Mucosa of descending colon (tissue), 3 donors: ENCODE measurements at places on chromosomes 2 and 18.

GRCh38 chr2:161063946-161064306 is 96.3 kb upstream of the TANK start:
- no peak for DNase-seq

GRCh38 chr18:77397056-77397455 is 147.4 kb downstream of the GALR1 start:
- no peak for DNase-seq

- no peak for DNase-seq
These were observed 9.8 kb downstream of the ARID5A start for GRCh38 chr2:96546321-96546720.

GRCh38 chr2:226423498-226423960 is 376.1 kb downstream of the IRS1 start:
- DNase-seq: peak; percentile 40

DNA sequence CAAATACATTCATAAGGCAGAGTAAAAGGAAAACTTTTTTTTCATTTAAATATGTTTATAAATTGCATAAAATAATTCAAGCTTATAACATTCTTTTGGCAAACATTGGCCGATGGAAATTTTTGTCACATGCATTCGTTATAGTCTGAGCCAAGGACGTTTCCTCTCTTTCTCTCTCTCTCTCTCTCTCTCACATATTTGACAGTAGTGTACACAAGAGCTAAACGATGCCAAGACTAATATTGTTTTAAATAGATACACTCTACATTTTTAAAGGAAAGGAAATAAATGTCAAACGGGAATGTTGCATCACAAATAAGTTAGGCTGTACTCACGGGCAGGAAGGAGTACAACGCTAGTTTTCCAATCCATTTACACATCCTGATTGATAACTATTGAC is 251.1 kb upstream of the SMIM21 start:
- no peak for DNase-seq

DNA sequence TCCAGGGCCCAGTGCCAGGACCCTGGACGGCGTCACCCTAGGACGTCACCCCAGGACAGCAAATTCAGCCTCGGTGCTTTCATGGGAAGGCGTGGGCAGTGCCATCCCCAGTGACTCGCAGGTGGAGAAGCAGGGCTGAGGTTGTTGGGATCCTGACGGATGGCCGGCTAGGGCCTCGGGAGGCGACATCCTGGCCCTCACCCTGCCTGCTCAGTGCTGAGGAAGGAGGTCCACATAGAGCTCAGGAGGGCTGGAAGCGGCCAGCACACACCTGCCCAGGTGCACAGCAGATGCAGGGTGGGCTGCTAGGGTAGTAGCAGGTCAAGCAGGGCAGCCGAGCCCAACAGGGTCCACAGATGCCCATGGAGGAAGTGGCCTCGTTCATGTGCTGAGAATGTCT is 482.0 kb upstream of the SALL3 start:
- DNase-seq: no peak

- peak; percentile 94 for DNase-seq
These were observed at the start of gene ATAD2B for GRCh38 chr2:23926750-23927571. TSS of gene ATAD2B (minus strand) at chr2:23927123. CDS start at chr2:23926770, 353 bp downstream.

GRCh38 chr2:149236410-149236809 is 94.0 kb upstream of the LYPD6 start:
- DNase-seq: no peak

DNA sequence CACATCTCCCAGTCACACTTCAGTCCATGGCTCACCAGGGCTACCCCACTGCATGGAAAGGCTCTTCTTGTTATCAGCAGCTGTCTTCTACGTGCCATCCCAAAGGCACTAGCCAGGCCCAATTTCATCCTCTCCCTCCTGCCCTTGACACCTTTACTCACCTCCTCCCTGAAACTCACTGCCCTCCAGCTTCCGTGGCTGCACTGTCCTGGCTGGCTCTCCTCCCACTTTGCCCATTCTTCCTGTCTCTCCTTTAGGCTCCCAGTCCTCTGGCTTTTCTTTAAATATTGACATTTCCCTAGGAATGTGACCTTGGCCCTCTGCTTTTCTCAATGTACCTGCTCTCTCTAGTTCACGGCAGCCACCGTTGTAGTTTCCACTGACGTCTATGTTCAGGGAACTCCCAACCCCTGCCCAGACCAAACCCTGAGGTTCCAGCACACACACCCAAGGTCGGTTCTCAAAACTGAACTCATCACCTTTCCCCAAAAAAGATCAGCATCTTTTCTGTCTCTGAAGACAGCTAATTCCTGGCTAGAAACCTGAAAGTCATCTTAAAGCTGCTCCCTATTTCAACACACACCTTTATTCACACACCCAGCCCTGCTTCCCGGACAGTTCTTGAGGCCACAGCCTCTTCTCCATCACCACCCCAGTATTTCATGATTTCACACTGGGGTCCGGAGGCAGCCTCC is 36.7 kb downstream of the WDFY1 start:
- no peak for DNase-seq

DNA sequence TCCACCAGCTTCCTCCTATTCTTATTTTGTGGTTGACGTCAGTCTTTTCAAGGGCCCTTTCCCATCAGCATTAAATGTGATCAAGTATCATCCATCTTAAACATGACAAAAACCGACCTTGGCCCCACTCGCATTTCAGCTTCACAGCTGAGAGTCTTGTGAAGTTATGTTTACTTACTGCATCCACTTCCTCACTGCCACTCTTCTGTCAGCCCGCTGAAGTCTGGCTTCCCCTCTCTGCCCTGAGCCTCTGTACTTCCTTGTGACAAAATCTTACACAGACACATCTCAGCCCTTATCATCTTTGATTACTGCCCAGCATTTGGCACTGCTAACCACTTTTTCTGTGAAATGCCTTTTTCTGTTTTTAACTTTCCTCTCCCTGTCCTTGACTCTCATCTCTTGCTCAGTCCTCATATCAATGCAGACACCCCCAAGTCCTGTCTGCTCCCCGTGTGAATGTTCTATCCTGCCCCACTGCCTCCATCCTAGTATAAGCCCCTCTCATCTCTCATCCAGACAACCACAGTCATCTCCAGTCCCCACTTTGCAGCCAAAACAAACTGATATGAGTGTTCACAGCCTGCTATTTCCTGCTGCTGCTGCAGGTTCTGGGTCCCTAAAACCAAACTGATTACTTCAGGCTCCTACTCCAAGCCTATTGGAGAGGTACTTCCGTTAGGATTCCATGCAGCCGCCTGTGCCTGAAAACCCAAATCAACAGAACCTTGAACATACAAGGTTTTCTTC is 31.4 kb downstream of the FOSL2 start:
- DNase-seq: no peak

- no peak for DNase-seq
These were observed 61.7 kb downstream of the STK39 start for GRCh38 chr2:168185583-168186274.

- no peak for DNase-seq
These were observed 260.5 kb downstream of the TCF4 start for GRCh38 chr18:55327454-55327853.

- peak; percentile 32 for DNase-seq
These were observed 565.4 kb downstream of the TNS1 start for GRCh38 chr2:217437290-217437870.

- peak; percentile 73 for DNase-seq
These were observed 179.3 kb downstream of the GLI2 start for GRCh38 chr2:120914839-120915521.

DNA sequence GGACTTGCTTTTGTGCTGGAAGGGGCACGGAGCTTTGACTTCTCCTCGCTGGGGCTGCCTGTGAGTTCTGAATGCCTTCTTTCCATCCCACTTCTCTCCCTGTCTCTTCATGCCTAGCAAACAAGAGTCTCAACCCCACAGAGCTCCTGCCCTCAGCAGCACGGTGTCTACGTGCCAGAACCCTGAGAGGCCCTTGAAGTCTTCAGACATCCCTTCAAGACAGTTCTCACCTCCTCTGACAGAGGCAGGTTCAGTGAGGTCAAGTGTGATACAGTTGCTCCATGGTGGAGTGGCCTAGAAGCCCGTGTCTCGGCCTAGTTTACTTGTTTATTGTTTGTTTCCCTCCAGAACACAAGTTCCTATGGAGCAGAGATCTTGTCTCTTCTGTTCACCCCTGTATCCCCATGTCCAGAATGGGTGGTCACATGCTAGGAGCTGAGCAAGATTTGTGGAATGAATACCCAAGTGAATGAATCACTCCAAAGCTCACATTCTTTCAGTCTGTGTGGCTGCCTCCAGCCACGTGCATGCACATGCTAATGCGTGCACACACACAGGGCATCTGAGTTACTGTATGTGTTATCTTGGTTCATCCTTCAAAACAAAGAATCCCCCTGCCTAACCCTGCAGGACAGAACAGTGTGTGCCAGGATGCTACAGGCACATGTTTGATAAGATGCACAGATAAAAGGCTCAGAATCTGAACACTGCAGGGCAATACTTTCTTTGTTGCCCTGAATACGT is 391.6 kb downstream of the NBAS start:
- no peak for DNase-seq

DNA sequence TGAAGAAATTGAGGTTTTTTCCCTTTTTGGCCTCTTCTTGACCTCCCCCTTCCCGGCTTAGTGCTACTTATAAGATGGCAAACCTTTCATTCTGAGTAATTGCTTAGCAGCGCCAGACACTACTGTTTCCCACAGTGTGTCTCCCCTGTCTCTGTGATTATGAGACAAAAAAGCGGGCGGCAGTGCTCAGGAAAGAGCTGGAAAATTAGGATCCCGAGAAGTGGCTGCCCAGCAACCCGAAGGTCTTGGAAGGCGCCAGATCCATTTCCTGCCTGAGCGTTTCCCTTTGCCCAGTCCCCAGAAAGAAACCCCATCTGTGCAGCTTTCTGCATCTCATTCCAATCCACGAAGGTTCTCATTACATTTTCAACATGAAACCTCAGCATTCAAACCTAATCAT is 191.9 kb upstream of the APCDD1 start:
- DNase-seq: no peak

DNA sequence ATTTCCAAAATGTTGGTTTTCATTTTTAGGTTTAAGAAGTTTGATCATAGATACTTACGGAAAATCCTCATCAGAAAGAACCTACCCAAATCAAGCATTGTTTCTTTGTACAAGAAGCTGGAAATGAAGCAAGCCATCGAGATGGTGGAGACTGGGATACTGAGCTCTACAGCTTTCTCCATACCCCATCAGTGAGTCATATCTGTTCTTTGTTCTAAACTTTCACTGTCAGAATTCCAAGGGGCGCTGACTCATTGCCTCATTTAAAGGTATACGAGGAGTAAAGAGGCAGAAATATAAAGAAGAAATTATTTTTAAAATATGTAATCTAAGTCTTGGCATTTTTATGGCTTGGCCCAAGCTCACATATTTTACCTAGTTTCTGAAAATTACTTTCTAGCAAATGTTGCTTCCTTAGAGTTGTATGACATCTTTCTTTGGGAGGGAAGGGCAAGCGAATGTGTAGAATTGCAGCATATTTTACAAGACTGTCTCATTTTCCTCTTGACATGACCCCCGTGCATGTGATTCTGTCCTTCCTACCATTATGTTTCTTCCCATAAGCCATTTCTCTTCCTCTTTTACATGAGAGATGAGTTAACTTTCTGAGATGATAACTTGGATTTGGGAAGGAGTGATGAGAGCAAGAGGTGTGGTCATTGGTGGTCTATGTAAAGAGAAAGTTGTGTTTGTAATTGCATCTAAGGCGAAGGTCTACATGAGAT is 41.2 kb downstream of the SLC9A4 start:
- DNase-seq: no peak

DNA sequence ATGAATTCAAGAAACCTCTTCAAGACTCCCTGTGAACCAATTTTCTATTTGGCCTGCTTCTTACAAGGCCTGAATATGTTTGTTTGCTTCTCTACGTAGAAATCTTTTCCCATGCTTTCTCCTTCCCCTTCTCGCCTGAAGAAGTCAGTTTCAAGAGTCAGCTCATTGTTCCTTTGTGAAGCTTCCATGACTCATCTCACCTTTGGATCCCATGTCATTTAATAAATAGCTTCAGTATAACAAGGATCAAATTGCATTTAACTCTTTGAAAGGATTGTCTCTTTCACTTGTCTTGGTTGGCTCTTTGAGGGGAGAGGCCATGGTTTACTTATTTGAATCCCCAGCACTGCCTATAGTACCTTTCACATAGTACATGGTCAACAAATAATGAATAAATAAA is 28.4 kb downstream of the CPS1 start:
- no peak for DNase-seq

GRCh38 chr18:34707670-34708069 is 2.4 kb upstream of the DTNA start:
- DNase-seq: no peak

DNA sequence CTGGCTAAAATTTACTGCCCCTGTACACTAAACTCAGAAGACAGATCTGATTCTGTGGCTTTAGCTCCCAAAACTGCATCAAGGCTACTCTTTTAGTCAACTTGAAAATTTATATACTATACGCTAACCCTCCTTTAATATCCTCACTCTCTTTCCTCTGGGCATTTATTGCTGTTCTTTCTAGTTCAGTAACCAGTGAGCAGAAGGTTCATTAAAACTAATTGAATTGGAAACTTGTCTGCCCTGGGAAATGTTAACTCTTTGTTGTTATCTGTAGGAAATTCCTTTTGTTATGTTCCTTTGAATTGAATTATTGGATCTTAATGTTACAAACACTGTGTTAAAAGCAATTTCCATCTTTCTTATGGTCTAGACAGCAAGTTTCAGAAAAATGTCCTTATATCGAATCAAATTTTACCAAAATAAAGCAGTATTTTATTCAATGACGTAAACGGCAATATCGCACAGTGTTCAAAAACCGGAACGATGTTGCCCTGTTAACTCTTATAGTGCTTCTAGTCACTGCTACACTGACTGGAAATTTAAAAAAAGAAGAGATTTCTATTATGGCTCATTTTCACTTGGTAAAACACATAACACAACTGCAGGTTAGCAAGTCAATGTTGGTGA is 168.3 kb downstream of the NR4A2 start:
- DNase-seq: no peak

DNA sequence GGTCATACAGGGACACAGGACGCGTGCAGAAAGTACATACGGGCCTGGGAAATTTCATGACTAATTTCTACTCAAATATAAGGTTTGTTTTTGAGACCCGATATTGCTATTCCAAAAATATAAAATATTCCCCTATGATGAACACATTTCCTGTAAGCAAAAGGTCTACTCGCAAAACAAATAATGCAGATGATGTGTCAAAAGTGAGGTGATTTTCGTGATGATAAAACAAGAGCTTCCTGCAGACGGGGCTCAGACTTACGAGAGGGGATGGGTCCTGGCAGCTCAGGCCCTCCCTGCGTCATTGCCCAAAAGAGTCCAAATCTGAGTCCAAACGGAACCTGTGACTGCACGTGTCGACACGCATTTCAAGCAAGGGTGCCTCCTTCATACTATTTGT is 62.7 kb downstream of the MBP start:
- DNase-seq: no peak

GRCh38 chr2:66377832-66378231 is 57.1 kb upstream of the MEIS1 start:
- no peak for DNase-seq
